ENCODE measurements at places on chromosomes 4 and X. TPM values are rescaled to one million over a fixed set of nuclear protein-coding genes. Genes with fewer than 3 reads are reported as not detected.

Gene EFNB1
- total RNA-seq = 6.1 TPM

Gene FAM9B
- not detected for total RNA-seq

Gene PAPSS1
- total RNA-seq = 27.7 TPM

Gene MYOZ2
- total RNA-seq = not detected

Gene CSAG3
- not detected for total RNA-seq

Gene CTAG1B
- total RNA-seq = not detected

Gene INPP4B
- total RNA-seq = 44.0 TPM

Gene GASK1B
- total RNA-seq = not detected

Gene CENPVL1
- total RNA-seq = not detected

Gene CSN1S1
- total RNA-seq = not detected

Gene DGKK
- not detected for total RNA-seq

Gene MEPE
- total RNA-seq = not detected

Gene NIPAL1
- 0.82 TPM for total RNA-seq

Gene ANK2
- 0.55 TPM for total RNA-seq

Gene SMIM10L2A
- 0.61 TPM for total RNA-seq

Gene ERAS
- total RNA-seq = 0.29 TPM

Gene KIF4A
- 19.7 TPM for total RNA-seq

Gene RTL3
- total RNA-seq = not detected

Gene HERC5
- 5.9 TPM for total RNA-seq

Gene MAGED4B
- 2.3 TPM for total RNA-seq

Gene DYNLT3
- 17.9 TPM for total RNA-seq

Gene KIT
- total RNA-seq = 0.04 TPM

Gene ZDHHC15
- 0.06 TPM for total RNA-seq

Gene COX18
- 26.3 TPM for total RNA-seq

Gene VSIG1
- total RNA-seq = 0.74 TPM

Gene NPY2R
- total RNA-seq = not detected

Gene GPRASP2
- 0.52 TPM for total RNA-seq

Gene ARHGAP6
- total RNA-seq = not detected

Gene NR0B1
- total RNA-seq = not detected

Gene L1CAM
- total RNA-seq = 0.19 TPM

Gene CLTRN
- total RNA-seq = 0.67 TPM

Gene RHOXF2B
- not detected for total RNA-seq

Gene SLC25A5
- 726 TPM for total RNA-seq

Gene ITIH6
- total RNA-seq = not detected

Gene SPANXB1
- total RNA-seq = not detected

Gene IBSP
- total RNA-seq = not detected

Gene SAT1
- 35.9 TPM for total RNA-seq

Gene CT45A5
- not detected for total RNA-seq

Gene APLN
- total RNA-seq = 0.88 TPM

Gene PRRG1
- total RNA-seq = not detected

Gene LNX1
- total RNA-seq = not detected

Gene RNF150
- not detected for total RNA-seq

Gene NR3C2
- 3.1 TPM for total RNA-seq

Gene NUP62CL
- 2.5 TPM for total RNA-seq

Gene ESX1
- total RNA-seq = not detected

Gene AREG
- not detected for total RNA-seq

Gene CHM
- 15.2 TPM for total RNA-seq

Gene IL21
- total RNA-seq = 4.8 TPM

Gene KLHL4
- 0.19 TPM for total RNA-seq

Gene F11
- not detected for total RNA-seq

Gene OPHN1
- total RNA-seq = 0.02 TPM

Gene KCNIP4
- not detected for total RNA-seq

Gene CSAG2
- total RNA-seq = not detected

Gene BEND2
- not detected for total RNA-seq

Gene NSUN7
- not detected for total RNA-seq

Gene NEXMIF
- 0.10 TPM for total RNA-seq

Gene ZFYVE28
- 10.3 TPM for total RNA-seq

Gene MAGEB1
- total RNA-seq = not detected

Gene IL9R
- total RNA-seq = 1.8 TPM

Measured in activated CD8-positive, alpha-beta memory T cell treated with anti-CD3 and anti-CD28 coated beads for 36 hours (primary cell).